ENCODE measurements at places on chromosomes 3 and 15.

DNA sequence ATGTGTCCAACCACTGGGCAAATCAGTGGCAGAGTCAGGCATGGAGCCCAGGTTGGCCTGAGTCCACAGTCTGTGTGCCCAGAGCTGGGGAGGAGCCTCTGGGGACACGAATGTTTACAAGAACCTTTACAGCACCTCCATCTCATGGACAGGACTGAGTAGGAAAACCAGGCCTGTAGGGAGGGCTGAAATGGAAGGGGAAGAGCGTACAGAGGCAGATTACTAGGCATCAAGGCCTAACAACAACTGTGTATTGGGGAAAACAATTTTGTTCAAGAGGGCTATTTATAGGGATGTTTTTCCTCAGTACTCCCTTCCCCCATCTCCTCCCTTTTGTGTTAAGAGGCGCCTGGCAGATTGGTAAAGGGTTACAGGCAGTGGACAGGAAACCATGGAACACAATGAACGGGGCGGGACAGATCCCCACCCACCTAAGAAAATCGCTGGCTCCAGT lies 15.1 kb upstream of the ARHGAP31 start:
- DNase-seq: no peak

DNA sequence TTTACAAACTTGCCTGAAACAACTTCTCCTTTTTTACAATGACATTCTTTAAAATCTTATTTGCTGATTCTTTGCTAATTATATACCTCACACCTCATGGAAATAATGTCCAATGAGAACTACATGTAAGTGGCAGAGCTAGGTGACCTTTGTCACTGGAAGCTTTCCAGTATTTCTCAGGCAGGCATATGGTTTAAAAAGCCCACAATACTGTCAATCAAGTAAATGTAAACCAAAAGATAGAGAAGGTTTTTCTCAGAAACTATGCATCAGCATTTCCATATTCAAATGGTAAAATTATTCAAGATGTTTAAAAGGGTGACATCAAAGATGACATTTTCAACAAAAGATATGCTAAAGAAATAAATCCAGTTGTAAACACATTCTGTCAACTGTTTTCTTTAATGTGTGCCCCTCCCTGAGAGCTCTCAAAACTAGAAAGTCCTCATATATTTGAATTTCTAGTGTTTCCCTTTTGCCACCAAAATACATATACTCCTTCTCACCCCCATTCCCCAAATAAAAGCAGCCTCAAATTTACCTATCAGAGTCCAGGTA lies 10.1 kb upstream of the STRIT1 start:
- no peak for DNase-seq

- no peak for DNase-seq
These were observed 133.3 kb upstream of the HACD2 start for GRCh38 chr3:123718108-123718507.

DNA sequence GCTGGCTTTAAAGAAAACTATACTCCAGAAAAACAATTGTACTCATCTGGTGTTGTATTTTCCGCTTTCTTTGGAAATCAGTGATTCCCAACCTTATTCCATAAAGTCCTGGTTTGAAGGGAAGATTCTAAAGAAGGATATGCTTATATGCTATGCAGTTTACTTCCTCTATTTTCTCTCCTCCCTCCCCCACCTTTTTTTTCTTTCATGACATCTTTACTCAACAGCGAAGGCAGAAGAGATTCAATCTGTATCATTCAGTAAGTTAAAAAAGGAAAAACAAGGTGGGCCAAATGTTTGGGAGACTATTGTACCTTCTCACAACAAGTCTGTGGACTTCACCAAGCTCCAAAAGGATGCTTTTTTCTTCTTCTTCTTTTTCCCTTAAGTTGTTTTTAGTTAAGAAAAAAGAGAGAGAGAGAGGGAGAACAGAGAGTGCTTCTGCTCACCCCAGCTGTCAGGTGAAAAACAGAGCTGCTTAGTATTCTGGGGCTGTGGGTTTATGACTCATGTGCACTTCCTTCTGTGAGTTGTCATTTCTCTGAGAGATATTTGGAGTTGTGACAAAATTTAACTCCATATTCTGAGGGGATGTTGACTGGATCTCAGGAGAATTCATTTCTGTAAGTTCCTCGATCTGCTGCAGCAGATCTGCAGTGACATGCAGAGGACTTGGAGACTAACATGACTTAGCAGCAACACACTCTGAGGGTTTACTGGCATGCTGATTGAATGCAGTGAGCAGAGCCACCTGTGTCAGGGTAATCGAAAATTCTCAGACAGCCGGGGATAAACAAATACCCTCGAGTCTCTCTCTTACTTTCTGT lies 70.7 kb downstream of the SSR3 start:
- peak; percentile 3 for DNase-seq

DNA sequence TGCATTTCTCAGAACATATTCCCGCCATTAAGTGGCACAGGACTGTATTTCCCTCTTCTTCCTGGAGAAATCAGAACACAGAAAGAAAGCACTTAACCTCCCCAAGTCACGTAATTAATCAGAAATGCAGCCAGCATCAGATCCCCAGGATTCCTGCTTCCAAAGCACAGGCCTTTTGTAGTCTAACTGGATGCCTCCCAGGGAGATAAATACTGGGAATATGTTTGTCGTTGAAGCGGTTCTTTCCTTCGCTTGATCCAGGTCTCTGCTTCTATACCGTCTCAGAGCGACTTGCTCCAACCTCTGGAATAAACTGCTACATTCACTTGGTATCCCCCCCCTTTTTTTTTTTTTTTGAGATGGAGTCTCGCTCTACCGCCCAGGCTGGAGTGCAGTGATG lies 198.6 kb downstream of the KBTBD8 start:
- no peak for DNase-seq

DNA sequence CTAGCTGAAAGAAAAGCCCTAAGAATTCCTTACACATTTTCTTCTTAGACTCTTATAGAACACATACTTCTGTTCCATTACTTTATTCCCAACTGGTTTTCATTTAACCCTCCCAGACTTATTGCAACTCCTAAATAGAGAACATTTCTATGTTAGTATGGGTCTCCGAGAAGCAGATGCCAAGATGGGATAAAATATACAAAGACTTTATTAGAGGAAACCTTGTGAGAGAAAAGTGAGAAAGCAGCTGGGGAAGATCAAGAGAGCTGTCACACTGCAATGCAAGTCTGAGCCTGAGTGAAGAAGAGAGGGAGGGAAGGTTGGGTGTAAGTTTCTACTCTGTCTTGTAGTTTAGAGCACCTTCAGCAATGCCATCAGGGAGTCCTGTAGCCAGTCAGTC lies 979.3 kb downstream of the IGSF11 start:
- no peak for DNase-seq

DNA sequence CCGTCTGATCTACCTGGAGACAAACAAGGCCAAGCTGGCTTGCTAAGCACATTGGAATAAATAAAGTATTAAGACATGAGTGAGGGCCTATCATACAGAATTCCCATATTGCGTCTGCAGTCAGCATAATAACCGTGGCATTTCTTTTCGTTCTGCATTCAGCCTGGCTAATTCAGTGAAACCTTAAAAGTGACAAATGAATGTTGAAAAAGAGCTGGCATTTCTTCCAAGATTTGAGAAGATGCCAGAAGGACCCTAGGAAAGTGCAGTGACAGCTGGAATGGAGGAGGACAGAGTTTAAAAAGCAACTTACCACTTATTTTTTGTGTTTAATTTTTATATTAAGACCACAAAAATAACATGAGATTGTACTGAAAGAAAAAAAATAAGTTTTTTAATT lies 67.1 kb downstream of the SUCLG2 start:
- no peak for DNase-seq

- no peak for DNase-seq
These were observed 8.4 kb downstream of the MORC1 start for GRCh38 chr3:109109574-109109973.

GRCh38 chr3:127424766-127425504 lies 137.1 kb upstream of the PRR20G start:
- DNase-seq: no peak

DNA sequence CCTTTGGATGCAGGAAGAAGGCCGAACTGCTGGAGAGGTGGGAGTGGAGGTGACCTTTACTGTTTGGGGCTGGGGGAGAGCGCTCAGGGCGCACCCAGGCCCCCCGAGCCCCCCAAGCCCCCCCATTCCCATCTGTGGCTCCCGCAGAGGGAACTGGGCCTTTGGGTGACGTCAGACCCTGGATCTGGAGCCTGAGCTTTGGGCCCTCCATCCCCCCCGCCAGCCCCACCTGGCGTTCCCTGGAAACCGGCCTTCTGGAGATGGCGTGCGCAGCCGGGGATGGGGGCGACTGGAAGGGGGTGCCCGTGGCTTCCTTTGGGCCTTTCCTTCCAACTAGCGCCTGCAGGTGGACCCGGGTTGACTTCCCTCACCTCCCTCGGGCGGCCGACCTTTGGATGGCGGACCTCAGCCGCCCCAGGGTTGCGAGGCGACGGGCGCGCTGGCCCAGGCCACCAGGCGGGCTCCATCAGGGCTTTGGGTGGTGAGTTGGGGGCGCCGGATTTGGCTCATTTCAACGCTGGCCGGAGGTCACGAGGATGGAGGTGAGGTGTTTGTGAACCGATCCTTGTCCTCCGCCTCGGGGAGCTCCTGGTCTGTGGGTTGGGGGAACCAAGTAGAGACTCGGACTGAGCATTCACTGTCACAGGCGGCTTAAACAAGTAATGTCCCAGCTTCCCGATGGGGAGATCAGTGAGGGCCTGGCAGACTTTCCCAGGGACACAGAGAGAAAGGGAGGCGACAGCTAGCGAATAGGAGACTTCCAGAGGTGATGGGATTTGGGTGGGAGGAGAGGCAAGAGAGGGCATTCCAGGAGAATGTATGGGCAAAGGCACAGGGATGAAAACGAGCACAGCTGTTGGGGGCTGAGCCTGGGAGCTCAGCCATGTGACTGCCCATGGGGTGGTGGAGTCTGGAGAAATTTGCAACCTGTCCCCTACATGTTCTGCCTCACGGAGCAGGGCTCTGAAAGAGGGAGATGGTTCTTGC lies 709 bp downstream of the SCAMP5 start:
- DNase-seq: no peak

GRCh38 chr3:112539825-112540650 lies 21.7 kb downstream of the ATG3 start:
- no peak for DNase-seq

DNA sequence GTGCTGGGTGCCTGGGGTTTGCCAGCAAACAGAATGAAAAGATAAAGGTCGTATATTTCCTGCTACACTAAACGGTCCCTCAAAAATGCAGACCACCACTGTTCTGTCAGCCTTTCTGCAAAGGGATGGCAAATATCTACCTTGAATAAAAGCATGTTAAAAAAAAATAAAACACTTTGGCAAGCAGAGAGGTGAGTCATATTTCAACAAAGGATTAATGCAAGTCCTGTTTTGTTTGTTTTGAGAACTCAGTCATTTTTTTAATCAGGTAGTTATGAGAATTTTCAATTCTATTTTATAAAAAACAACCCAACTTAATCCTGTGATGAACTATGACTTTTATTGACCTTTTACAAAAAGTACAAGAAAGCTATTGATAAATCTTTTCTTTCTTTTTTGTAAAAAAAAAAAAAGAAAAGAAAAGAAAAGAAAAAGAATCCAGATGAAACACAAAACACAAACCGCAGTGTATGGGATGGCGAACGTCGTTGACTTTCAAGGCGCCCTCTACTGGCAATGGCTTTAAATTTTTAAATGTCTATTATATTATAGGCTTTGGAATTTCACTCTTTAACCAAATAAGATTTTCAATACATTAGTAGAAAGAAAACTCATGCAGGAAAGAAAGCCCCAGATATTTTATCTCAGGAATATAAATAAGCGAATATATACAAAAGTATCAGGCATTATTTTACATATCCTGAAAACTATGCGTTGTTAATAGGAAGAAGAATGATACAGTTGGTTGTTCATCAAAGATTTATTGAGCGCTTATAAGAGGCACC lies 87.8 kb downstream of the NCEH1 start:
- peak; percentile 17 for DNase-seq

DNA sequence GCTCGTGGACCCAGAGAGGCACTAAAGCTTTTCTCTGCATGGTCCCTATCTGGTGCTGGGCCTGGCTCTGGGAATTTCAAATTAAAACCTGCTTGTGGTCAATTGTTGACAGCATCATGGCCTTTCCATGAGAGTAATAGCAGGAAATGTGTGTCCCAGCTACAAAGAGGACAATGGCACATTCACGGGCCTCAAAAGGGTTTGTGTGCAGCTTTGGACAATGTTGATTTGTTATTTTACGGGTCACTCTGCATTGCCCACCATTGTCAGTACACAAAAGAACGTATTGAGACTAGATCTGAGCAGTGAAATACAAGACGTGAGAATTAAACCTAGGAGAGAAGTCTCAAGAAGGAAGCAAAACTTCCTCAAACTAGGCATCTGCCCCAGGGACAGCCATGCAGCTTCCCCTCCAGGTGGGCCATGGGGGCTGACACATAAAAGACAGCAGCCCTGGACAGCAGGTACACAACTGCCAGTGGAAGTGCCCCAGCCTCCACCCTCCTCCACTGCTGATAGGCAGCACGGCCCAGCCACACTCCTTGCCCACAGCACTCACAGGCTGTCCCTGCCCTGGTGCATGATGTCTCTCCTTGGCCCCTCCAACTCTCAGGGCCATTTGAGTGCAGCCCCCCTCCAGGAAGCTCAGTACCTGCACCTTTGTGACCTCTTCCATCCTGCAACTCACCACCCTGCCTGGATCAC lies 15.9 kb upstream of the LTF start:
- no peak for DNase-seq

- DNase-seq: peak; percentile 68
These were observed 103.8 kb upstream of the UBE2E1 start for GRCh38 chr3:23701716-23702597.

- no peak for DNase-seq
These were observed 384.4 kb downstream of the OCA2 start for GRCh38 chr15:27714675-27715074.

DNA sequence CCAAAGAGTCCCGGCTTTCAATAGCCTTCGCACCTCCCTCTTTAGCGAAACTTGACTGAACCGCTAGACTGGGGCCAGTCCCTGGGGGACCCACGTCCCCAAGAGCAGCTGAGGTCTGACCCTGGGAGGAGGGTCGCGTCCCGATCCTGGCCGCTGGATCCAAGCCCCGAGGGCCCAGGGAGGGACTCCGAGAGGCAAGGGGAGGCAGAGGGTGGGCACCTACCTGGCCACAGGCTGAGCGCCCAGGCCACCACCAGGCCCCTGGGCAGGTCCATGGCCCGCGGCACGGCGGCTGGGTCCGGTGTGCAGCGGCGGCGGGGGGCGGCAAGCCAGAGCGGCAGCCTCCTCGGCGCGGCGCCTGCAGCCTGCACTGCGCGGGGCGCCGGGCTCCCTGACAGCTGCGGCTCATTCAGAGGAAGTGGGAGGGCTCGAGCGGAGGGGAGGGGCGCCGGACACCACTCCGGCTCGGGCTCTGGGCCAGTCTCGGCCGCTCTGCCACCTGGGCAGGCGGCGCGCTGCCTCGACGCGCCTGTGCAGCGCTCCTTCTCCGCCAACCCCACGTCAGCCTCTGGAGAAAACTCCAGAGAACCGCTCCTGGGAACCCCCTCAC lies at the start of gene ITGA11:
ITGA11 (minus strand) TSS at position 372 of the 610 bp plus-strand sequence; CDS start at position 275, 97 bp downstream.
- DNase-seq: peak; percentile 87

DNA sequence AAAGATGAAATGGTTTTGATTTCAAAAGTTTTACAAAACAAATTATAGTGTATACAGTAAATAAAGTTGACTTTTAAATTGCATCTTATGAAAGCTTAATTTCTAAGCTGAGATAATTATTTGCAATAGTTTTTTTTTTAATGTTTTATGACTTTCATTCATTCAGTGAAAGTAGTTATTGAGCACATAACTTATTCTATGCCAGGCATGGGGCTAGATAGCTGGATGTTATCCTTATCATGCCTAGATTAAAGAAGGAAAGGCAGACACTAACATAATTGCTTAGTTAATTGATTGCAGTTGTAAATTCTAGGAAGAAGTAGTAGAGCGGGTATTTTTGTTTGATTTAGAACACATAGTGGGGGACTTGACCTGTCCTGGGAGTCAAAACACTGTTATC lies 92.4 kb downstream of the FNDC3B start:
- DNase-seq: no peak

- DNase-seq: no peak
These were observed 82.7 kb downstream of the MYRIP start for GRCh38 chr3:39892068-39892467.

Data from kidney (tissue), 22 donors.